ENCODE measurements at places on chromosomes 16 and 17.
A peak's percentile ranks its signal among the peaks of the same experiment; 100 is the strongest.

DNA sequence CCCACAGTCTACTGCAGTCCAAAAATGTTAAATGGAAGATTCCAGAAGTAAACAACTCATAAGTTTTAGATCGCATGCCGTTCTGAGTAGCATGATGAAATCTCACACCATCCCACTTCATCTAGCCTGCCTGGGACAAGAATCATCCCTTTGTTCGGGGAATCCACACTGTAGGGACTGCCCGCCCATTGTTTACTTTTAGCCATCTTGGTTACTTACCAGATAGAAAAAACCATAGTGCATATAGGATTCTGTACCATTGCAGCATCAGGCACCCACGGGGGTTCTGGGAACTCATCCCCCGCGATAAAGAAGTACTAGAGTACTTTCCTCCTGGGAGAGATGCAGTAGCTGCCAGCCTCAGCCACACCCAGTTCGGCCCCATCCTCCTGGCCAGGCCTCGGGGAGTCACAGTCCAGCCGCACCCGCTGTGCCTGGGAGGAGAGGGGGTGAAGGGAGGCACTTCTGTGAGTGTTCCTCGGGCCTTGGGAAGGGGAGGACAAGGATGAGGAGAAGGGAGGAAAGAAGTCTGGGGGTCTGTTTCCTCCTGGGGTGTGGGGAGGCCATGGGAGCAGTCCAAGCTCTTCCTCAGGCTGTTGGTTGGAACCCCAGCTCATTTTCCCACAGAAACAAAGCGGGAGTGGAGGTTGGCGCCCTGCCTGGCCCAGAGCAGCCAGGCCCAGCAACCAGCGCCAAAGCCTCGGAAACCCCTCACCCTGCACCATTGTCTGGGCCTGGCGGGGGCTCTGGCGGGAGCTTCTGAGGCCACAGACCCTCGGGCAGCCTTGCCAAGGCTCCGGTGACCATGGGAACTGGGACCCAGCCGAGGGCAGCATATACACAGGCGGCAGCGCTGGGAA is 8.9 kb downstream of the TRIM47 start:
- no peak for DNase-seq

GRCh38 chr17:77494664-77495435 is 354.1 kb downstream of the SEC14L1 start:
- peak; percentile 73 for DNase-seq

GRCh38 chr17:8556074-8556473 is 74.5 kb downstream of the MYH10 start:
- DNase-seq = peak; percentile 50

DNA sequence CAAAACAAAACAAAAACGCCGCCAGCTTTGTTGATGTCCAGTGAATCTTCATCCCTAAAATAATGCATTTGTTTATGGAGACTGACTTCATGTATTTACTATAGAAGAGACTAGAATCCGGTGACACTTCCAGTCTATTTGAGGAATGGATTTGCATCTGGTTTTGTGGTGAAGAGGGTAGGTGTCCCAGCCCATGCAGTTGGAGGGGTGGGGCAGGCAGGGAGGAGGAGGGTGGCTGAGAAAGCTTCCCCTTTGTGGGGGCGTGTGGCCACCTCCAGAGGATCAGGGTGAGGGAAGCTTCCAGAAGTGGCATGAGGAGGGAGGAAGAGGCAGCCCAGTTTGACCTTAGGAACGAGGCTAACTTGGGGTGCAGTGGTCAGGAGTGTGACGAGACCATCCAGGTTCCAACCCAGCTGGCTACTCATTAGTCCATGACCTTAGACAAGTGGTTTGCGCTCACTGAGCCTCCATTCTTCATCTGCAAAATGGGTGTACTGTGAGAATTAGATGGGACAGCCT is 69.5 kb downstream of the CMIP start:
- DNase-seq = no peak

GRCh38 chr17:70552230-70552981 is 383.1 kb downstream of the KCNJ2 start:
- peak; percentile 42 for DNase-seq

All from EL (cell line).